Kidney tubule cell (primary cell): ENCODE measurements at places on chromosomes 7 and 10.

GRCh38 chr7:83472376-83472775 lies 176.6 kb downstream of the SEMA3E start:
- no peak for DNase-seq

GRCh38 chr10:110212119-110213006 lies 5.0 kb downstream of the MXI1 start:
- no peak for DNase-seq

DNA sequence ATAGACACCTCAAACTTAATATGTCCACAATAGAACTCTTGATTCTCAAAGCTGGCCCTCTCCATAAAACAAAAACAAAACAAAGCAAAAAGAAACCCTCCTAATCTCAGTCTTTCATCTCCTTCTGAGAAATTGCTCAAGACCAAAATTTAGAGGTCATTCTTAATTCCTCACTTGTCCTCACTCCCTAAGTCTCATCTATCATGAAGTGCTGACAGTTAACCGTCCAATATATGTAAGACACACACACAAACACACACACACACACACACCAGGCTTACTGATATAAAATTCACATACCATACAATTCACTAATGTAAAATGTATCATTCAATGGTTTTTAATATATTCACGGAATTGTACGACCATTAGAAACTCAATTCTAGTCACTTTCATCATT lies 17.0 kb upstream of the SVIL start:
- no peak for DNase-seq

DNA sequence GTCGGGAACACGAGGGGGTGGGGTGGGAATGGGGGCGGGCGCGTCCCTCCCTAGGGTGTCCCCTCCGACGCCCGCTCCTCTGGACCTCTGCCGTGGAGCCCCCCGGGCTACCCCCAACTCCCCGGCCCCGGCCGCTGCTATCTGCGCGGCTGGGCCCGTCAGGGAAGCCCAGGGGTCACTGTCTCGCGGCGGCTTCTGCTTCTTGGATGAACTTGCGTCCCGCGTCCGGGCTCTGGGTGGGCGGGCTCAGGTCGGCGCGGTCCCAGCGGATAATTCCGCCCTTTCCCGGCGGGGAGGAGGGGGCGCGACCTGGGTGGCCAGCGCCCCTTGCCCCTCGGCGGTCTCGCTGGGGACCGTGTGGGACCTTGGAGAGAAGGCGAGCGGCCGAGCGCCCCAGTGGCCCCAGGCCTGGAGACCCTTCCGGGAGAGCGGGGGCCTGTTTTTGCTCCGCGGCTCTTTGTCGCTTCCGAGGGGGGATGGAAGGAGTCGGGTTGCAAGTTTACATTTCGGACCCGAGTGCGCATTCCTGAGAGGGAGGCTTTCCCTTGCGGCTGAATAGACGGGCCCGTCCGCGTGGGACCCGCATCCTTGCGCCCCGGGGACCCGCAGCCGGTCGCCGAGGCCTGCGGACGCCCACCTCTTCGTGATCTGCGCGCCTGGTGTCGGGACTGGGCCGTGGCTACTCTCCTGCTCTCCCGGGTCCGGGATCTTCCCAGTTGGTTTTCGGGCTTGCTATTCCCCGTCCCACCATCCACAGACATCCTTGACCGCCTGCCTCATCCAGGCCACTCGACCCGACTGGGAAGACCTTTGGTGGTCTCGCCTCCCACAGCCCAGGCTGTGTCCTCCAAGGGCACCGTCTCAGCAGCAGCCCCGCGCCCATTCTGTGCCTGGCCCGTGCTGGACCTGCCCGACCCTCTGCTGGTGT lies 812 bp downstream of the DOCK1 start:
- DNase-seq = peak; percentile 42

DNA sequence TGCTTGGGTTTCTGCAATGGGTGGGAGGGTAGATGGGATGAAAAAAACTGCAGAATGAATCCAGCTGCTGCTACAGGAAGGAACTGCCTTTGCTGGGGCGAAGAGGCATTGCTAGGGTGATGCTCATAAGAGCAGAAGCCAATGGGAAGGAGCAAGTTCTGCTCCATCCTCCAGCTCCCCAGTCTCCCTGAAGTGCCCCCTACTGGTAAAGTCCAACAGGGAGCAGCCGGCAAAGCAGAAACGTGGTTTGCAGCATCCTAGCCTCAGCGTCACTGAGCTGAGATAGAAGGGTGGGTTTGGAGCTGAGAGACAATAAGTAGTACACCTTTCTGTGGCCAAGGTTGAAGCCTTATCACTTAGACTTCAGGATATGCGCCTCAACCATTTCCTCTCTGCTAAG lies 220.5 kb downstream of the CCSER2 start:
- DNase-seq = no peak

GRCh38 chr10:114650266-114650665 lies 7.8 kb downstream of the ABLIM1 start:
- DNase-seq = peak; percentile 18

- no peak for DNase-seq
Measured at GRCh38 chr10:61157182-61157581, 213.2 kb upstream of the RHOBTB1 start.

DNA sequence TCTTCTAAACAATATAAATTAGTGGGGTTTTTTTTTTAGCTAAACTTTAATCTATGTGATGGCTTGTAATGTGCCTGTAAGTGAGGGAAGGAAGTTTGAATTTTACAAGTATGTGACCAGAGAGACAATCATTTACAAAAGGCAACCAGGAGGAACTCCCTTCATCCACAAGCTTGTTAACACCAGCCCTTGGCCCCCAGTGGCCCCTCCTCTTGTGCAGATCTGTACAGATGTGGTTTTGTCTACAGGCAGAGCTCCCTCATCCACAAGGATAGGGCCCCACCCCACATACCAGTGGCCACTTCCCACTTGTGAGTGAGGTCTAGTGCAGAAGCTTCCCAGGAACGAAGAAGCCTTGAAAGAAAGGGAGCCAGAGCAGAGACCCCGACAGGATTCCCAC lies 234.1 kb upstream of the KMT2E start:
- DNase-seq = peak; percentile 20

DNA sequence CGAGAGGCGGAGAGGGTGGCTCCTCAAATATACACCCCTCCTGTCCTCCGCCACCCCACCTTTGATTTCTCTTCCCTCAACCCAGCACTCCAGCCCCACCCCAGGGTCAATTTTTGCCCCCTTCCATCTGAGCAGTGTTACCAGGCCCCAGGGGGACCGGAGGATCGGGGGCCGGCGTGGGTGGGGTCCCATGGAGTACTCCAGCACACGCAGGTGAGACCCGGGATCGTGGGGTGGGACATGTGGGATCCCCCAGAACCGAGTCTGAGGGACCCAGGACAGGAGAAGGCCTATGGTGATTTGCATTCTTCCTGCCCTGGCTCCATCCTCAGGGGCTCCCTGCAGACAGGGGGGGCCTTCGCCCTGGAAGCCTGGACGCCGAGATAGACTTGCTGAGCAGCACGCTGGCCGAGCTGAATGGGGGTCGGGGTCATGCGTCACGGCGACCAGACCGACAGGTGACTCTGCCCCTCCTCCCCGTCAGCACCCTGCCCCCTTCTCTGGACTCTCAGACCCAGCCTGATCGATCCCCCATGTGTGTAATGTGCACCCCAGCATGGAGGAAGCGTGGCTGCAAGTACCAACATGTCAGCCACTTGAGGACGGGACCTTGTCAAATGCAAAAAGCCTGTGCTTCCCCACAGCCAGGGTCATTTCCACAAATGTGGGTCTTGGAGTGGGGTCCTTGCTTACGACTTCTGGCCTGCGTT lies 744 bp downstream of the TRIP6 start:
- DNase-seq = peak; percentile 29

- no peak for DNase-seq
Measured at GRCh38 chr7:120838281-120838682, 19.7 kb downstream of the TSPAN12 start.

- peak; percentile 29 for DNase-seq
Measured at GRCh38 chr10:101028446-101029337, 2.2 kb downstream of the PDZD7 start.

GRCh38 chr10:65501259-65501658 lies 1424.6 kb upstream of the LRRTM3 start:
- DNase-seq = peak; percentile 35

GRCh38 chr10:7410862-7411670 lies at the start of gene SFMBT2:
TSS of gene SFMBT2 (minus strand) at chr10:7411034. CDS start at chr10:7381898, 29,136 bp downstream.
- peak; percentile 71 for DNase-seq

DNA sequence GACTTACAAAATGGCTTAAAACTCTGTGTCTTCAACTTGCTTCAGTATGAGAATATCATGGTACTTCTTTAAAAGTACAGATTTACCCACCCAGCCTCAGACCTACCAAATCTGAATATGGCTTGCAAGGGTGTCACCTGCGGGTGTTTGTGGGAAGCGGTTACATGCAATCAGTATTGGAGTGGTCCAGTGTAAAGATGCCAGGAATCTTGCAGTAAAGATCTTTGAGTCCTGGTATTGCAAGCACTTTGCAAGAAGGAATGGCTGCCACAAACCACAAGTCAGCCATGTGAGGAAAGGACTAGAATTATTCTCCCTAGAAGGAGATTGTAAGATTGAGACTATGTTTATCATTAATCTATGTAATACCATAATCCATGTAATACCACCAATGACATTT lies 115.1 kb downstream of the PON1 start:
- peak; percentile 28 for DNase-seq

- peak; percentile 55 for DNase-seq
Measured at GRCh38 chr10:7956508-7956907, 98.0 kb upstream of the GATA3 start.

GRCh38 chr10:123974406-123974805 lies 82.8 kb upstream of the CPXM2 start:
- peak; percentile 84 for DNase-seq

- peak; percentile 91 for DNase-seq
Measured at GRCh38 chr10:97861097-97861750, 11.6 kb downstream of the GOLGA7B start.

DNA sequence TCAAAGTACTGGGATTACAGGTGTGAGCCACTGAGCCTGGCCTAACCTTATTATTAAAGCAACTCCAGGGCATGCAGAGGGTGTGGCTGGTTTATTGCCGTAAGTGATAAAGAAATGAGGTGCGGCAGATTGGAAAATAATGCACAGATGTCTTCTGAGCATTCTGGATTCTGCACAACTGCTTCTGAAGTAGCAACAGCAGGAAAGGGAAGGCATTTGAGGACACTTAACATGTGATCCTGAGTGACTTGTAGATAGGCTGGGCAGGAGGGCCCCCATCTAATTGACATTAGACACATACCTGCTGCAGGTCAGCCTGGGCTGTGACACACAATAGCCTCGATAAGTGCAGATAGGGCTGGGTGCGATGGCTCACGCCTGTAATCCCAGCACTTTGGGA lies 5.6 kb downstream of the RHBDD2 start:
- no peak for DNase-seq

DNA sequence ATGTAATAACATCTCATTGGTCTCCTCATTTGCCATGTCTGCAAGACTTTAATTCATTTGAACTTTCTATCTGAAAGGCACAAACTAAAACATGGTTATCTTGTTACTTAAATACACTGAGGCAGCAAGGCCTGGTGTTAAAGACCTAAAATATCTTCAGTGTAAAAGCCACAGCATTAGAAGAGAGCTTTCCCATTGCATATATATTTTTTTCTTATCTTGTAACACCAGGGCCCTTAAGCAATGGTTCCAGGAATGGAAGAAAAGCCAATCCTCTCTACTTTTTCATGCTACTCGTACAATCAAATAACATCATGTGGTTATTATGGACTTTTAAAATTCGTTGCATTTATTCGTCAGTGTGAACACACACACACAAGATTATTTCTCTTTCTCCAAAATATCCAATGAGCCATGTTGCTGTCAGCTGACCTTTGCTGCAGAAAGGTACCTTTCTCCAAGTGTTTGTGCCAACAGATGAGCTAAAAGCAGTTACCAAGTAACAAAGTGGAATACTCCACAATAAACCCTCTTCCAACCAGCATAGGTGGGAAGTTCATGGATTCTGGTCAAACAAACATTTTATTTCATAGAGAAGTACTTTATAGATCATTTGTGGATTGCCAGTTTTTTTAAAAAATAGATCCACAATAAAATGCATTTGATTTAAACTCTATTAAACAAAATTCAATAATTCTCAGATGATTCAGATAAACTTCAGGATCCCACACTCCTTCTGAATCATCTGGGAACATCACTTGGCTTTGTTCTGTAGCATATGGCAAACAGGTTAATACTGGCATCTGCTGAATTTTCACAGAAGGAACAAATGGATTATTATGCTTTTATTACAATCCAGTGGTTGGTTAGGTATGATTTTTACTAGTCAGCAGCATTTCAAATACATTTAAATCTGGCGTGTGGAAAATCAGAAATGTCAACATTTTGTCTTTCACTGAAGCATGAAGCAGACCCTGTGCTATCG lies 63.3 kb upstream of the AGBL3 start:
- DNase-seq = no peak

DNA sequence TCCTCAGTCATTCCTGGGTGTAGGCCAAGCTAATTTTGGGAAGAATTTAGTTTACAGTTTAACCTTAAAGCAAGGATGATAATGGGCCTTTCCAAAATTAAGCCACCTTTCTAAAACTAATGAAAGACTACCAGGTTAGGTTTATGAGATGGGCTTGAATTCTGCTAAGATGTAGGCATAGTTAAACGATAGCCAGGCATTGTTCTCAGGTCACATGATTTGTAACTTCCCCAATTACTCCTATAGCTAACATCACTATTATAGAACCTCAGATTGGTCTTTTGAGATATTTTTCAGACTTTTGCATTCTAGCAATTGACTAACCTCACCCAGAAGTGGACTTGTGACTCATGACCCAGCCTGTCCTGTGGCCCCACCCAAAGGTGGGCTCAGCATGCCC lies 7.0 kb upstream of the NUB1 start:
- DNase-seq = no peak

DNA sequence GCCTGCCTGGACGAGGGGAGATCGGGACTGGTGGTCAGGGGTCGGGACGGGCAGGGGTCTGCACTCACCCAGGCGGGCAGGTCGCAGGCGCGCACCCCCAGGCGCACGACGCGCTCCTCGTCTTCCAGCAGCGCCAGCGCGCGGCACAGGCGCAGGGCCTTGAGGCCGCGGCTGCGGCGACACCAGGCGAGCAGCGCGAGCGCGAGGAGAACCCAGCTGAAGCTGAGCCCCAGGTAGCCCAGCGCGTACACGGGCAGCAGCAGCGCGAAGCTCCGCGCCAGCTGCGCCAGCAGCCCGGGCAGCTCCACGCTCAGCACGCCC lies 328 bp downstream of the ESYT2 start:
- DNase-seq = peak; percentile 83
